Activated CD4-positive, alpha-beta T cell treated with anti-CD3 and anti-CD28 coated beads, Interleukin-2, amount 10 ng/mL, durations not matched to agents 24 days and 14 days (primary cell): ENCODE measurements at places on chromosomes 4 and X. TPM values are rescaled to one million over a fixed set of nuclear protein-coding genes. Genes with fewer than 3 reads are reported as not detected.

CXCL11 gene
- 0.54 TPM in 1 of 2 replicates, not detected in the other for total RNA-seq

KCNIP4 gene
- not detected in 2 replicates for total RNA-seq

QRFPR gene
- not detected in 2 replicates for total RNA-seq

STOX2 gene
- not detected in 2 replicates for total RNA-seq

SYN1 gene
- 0.49 and 0.54 TPM in 2 replicates for total RNA-seq

ARX gene
- total RNA-seq: not detected in 2 replicates

FAM149A gene
- 0.33 TPM in 1 of 2 replicates, not detected in the other for total RNA-seq

SPANXN4 gene
- not detected in 2 replicates for total RNA-seq

P2RY10 gene
- total RNA-seq: 34.1 and 38.8 TPM in 2 replicates

MAGEA6 gene
- not detected in 2 replicates for total RNA-seq

PCDH18 gene
- total RNA-seq: not detected in 2 replicates

IL2RG gene
- 337 and 348 TPM in 2 replicates for total RNA-seq

MAGEC2 gene
- not detected in 2 replicates for total RNA-seq

CCDC160 gene
- not detected in 2 replicates for total RNA-seq

CPZ gene
- total RNA-seq: not detected in 2 replicates

HELT gene
- total RNA-seq: not detected in 2 replicates

LDB2 gene
- total RNA-seq: not detected in 2 replicates

NRK gene
- total RNA-seq: not detected in 2 replicates

TMEM31 gene
- total RNA-seq: not detected in 2 replicates

SLC9A7 gene
- total RNA-seq: 37.7 and 43.8 TPM in 2 replicates

TASL gene
- 4.2 and 5.1 TPM in 2 replicates for total RNA-seq

RENBP gene
- 13.7 and 15.1 TPM in 2 replicates for total RNA-seq

VCX3B gene
- total RNA-seq: not detected in 2 replicates

FHDC1 gene
- total RNA-seq: 0.05 TPM in 2 replicates

CTAG2 gene
- total RNA-seq: not detected in 2 replicates

GPC3 gene
- total RNA-seq: 0.21 and 0.40 TPM in 2 replicates

PRDM8 gene
- 3.6 and 4.6 TPM in 2 replicates for total RNA-seq

PHKA1 gene
- total RNA-seq: 9.2 and 9.9 TPM in 2 replicates

STBD1 gene
- total RNA-seq: 0.14 and 0.35 TPM in 2 replicates

MGAT4D gene
- total RNA-seq: not detected in 2 replicates

RXFP1 gene
- not detected in 2 replicates for total RNA-seq

NAP1L2 gene
- total RNA-seq: 1.9 and 2.1 TPM in 2 replicates

PFKFB1 gene
- total RNA-seq: 0.47 and 0.58 TPM in 2 replicates
